ENCODE measurements at places on chromosomes 12 and 14.

- DNase-seq, result no peak
Observed at GRCh38 chr12:8709124-8709830, 11.5 kb downstream of the RIMKLB start.

DNA sequence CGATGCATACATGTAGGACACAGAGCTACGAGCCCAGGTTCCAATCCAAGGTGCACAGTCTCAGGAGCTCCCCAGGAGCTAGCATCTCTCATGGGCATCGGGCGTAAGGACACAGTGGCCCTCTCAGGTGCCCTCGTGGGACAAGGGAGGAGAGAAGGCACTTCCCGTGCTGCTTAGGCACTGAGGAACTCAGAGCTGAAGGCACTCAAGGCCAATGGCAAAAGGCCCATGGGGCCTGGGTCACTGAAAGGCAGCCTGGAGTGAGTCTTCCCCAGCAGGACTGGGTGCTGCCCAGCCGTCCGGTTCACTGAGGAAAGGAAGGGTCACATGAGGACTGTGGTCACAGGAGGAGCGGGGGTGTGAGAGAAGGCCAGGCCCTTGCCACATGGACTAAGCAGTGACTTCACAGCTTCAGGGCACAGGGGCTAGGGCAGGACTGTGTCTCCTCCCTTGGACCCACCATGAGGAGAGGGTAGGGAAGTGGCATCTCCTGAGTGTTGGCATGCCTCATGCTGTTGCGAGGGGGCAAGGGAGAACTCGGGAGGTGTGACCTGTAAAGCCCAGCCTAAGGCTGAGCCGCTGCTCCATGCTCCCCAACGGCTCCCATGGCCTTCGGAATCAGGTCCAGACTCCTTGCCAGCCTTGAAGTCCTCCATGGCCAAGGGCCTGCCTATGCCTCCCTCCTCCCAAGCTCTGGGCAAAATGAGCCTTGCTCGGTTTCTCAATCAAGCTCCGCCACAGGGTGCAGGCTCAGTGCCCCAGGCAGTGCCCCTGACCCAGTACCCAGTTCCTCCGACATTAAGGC is 51.8 kb downstream of the CHGA start:
- no peak for DNase-seq

DNA sequence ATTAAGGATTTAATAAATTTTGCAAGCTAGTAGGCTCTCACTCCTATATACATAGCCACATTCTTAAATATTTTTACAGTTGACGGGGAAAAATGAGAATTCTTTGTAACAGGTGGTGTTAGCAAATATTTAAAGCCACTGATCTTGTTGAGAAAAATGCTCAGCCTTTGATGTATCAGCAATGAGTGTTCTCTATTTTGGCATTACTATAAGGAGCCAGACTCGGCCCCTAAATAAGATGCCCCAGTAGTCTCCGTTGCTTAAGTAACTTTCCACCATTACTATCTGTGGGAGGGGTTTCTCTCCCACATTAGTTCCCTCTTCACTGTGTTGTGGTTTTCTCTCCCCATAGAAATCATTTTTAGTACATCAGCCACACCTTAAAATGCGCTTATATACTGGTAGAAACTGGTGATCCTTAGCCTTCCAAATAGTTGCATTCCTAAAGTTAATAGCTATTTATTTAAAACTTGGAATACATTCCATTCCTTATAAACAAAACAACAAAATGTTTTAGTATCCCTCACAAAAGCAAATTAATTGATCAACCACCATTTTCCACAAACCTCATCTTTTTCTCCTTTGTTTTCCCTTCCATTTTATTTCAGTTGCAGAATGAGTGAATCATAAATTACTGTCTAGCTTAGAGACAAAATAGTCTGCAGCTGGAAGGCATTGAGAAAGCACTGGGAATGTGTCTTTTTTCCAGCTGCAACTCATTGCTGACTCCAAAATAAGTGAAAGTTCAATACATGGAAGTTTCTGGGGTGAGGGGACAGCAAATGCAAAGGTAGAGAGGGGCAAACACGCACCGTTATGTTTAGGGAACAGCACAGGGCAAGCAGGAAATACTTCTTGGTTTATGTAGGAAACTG is 84.7 kb upstream of the FERMT2 start:
- no peak for DNase-seq

GRCh38 chr14:48703728-48704467 is 882.3 kb downstream of the RPS29 start:
- DNase-seq, result no peak

DNA sequence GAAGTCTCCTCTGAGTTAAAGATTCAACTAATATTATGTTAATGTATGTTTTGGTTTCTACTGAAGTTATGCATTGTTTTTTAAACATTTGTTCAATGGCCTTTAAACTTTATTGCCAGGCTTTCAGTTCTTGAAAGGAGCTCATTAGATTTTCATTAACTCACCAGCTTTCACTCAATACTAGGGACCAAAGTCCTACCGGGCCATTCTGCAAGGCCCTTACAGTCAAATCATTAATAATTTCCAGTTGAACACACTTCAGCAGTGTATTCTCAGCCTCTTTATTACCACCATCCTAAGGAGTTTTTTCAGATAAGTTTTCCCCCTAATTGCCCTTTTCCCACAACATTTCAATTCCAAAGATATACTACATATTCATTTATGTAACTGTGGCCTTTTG is 409.2 kb downstream of the DIO2 start:
- no peak for DNase-seq

GRCh38 chr14:65866886-65867285 is 454.4 kb downstream of the FUT8 start:
- no peak for DNase-seq

DNA sequence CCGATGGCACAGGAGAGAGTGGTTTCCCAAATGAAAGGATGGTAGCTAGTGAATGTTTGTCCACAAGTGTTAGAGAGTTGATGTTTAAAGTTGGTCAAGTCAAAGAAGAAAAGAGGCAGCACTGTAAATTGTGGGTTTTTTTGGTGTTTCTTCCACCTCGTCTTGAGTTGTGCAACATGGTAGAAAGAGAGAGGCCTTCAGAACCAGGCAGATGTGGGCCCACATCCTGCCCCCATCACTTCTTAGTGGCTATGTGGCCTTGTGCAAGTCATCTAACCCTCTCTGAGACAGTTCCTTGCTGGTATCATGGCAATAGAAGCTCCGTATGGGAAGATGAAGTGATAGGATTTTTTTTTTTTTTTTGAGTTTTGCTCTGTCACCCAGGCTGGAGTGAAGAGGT is 60.8 kb downstream of the NDUFA12 start:
- no peak for DNase-seq

- DNase-seq, result peak; percentile 99
Observed at GRCh38 chr14:74571901-74572725, 39.9 kb downstream of the LTBP2 start.

GRCh38 chr14:99232714-99233214 is 39.2 kb downstream of the BCL11B start:
- no peak for DNase-seq

- no peak for DNase-seq
Observed at GRCh38 chr12:124191024-124191359, 103.9 kb upstream of the RFLNA start.

DNA sequence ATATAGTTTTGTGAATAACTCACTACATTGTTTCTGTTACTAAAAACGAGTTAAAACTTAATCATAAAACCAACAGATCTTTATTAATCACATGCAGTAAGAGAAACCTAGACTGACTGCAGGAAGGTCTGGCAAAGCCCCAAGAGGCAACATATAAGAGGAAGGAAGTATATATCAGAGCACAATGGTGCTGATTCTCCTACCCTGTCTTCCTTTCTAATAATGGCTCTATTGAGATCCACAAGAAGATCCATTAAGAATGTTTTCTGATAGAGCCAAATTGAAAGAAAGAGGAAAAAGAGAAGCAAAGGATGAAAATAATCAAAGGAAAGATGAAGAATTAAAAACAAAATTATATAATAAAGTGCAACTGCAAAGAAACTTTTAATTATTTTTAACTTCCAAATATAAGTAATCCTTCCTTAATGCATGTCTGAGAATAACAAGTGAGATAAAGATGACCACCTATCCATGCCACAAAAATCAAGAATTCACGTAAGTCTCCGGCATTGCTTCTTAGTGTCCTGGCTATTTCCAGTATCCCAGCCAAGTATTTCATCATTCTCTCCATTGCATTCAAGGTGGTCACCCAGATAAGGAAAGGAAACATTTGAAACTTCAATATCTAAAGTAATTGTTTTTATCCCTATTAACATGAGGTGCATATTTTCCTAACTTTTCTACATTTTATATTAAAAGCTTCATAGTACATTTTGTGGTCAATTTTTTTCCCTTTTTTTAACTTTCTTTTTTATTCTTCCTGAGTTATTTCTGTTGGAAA is 62.2 kb downstream of the SOX5 start:
- DNase-seq, result no peak

Measured in astrocyte of the spinal cord (primary cell).